ENCODE measurements at places on chromosomes 12 and 14.

DNA sequence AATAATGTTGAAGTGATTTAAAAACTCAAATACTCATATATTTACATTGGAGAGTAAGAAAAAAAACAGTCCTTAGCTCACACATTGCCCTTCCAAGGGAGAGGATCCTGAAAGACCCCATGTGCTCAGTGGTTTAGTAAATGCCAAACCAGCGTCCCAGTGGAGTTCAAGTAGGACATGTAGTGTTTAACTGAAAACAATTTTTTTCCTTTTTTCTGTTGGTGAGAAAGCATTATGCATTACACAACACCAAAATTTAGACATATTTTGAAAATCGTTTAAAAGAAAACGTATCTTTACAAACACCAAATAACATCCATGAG lies 33.6 kb downstream of the UBR7 start:
- no peak for DNase-seq

- no peak for DNase-seq
Observed at GRCh38 chr12:4734625-4735340, 14.6 kb downstream of the GALNT8 start.

- DNase-seq, result peak; percentile 82
Observed at GRCh38 chr14:29240066-29240465, 473.5 kb downstream of the FOXG1 start.

DNA sequence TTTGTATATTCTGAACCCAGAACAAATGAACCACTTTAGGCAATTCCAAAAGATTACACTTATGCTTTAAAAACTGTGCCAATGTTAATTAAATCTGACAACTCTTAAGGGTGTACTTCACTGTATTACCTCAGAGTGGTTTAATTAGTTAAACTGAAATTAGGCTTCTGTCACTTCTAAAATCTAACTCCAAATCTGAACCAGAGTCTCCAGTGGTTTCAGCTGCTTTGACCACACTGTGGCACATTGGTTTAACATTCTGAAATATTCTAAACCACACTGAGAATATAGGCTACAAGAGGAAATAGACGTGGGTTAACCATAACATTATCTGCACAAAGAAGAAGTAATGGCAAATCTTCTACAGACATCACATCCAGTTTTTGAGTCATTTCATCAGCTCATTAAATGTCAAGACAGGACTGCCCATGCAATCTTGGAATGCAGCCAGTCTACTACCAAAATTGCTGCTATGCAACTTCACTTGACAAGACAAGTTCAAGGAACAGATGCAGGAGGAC lies 94.8 kb downstream of the LRP6 start:
- peak; percentile 53 for DNase-seq

DNA sequence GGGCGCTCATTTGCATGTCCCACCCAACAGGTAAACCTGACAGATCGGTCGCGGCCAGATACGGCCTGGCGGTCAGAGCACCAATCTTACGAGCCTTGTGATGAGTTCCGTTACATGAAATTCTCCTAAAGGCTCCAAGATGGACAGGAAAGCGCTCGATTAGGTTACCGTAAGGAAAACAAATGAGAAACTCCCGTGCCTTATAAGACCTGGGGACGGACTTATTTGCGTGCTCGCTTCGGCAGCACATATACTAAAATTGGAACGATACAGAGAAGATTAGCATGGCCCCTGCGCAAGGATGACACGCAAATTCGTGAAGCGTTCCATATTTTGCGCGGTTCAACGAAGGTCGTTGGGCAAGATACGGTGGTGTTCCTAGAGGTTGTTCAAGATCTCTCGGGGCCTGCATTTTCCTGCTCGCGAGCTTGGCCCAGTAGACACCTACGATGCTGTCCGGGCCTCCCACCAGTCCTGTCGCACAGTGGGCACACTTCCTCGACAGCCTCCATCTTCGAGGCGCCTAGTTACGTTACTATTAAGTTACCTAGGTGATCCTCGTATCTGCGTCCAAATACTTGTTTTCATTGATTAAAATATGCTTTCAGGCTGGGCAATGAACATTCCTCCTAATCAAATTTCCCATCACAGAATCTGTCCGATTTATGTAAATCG lies at the start of gene RNU6-7:
RNU6-7 (plus strand) TSS at position 230 of the 675 bp plus-strand sequence.
- DNase-seq, result no peak

DNA sequence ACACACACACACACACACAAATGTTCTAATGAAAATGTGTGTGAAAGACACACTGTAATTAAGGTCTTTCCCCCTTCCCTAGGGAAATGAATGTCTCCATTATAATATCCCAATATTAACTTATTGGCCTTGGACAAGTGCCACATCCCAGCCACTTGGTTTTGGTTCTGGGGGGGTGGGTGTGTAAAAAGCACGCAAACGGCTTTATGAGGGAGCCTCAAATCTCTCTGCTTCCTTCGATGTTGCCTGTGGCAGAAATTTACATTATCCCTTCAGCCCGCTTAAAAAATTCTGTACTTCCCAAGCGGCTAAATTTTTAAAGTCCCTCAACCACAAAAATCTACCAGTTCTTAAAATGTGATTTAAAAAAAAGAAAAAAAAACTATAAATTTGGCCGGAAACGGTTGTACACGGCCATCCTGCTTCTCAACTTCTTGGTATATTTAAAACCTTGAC lies 432 bp downstream of the C14orf93 start:
- DNase-seq, result no peak

- DNase-seq, result no peak
Observed at GRCh38 chr12:56300644-56301464, 724 bp upstream of the CS start.

DNA sequence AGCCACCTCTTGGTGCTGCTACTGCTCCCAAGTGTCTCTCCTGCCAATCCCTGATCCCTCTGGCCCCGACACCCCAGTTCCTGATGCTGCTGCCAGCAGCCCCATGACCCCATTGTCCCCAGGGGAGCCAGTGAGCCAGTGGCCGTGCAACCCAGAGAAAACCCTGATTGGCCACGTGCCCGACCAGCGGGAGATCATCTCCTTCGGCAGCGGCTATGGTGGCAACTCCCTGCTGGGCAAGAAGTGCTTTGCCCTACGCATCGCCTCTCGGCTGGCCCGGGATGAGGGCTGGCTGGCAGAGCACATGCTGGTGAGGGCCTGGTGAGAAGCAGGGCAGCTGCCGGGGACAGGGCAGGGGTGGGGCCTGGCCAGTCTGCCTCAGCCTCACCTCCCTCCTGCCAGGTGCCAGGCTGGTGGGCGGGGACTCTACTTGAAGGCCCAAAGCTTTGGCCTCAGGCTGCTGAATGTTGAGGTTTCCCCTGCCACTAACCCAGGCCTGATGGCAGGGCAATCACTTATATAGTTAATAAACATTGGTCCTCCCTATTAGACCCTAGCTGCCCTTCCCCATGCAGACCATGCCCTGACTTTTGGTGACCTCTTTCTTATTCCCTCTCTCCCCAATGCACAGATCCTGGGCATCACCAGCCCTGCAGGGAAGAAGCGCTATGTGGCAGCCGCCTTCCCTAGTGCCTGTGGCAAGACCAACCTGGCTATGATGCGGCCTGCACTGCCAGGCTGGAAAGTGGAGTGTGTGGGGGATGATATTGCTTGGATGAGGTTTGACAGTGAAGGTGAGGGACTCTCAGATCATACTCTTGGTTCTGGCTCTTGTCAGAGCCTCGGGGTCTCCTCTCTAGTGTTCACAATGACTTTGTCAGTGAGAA lies 5.1 kb downstream of the PCK2 start:
- DNase-seq, result no peak

GRCh38 chr12:108345716-108346633 lies 6.9 kb upstream of the CMKLR1 start:
- DNase-seq, result no peak

DNA sequence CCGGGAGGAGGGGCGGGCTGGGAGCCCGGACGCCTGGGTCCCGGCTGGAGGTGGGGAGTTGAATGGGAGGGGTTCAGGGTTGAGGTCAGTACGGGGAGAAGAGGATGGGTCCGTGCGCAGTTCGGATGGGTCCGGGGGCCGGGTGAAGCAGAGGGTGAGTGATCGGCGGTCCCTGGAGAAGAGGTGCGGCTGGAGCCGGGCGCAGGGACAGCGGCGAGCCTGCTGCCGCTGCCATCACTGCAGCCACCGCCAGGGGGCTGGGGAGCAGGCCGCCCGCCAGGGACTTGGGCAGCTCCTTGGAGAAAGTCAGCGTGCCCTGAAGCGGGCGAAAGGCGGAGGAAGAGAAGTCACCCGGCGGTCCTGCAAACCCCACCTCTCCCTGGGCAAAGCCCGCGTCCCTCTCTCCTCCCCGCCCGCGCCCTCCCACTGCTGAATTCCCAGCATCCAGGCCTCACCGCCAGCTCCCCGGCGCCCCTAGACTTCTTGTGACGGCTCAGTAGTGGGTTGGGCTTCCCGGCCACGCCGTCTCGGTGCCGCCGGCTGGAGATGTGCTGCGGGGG lies 6.0 kb upstream of the GPR84 start:
- peak; percentile 83 for DNase-seq

DNA sequence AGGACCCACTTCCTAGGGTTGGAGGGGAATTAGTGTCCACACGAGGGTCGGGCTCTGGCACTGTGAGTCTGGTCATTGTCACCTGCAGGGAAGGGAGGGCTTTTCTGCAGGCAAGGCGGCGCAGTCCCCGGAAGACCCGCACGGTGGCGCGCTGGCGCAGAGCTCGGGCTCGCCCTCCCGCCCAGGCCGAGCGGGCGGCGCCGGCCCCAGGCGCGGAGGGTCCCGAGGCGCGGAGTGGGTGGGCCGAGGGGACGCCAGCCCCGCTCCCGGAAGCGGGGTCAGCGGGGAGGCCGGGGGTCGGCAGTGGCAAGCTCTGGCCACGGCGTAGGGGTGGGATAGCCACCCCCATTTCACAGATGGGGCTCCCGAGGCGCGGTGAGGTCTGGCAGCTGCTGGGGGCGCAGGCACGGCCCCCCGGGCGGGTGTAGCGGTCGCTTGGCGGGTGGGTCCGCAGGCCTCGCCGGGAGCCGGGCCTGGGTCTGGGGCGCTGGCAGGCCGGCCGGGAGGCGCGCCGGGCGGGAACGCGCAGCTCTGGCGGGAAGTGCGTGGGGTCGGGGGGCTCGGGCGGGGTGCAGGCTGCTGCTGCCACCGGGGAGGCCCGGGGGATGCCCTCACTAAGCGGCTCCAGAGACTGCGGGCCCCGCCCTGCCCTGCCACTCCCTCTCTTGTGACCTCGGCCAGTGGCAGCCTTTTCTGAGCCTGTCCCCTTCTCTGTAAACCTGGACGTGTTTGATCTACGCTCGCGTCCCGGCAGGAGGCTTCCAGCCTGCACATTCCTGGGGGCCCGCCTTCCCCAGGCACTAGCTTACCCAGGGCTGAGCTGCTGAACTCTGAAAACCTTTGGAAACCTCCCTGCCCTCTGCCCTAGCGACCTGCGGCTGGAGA lies 46.1 kb downstream of the CYP46A1 start:
- peak; percentile 46 for DNase-seq

- DNase-seq, result peak; percentile 78
Observed at GRCh38 chr12:91177381-91177780, 5.2 kb downstream of the DCN start.

DNA sequence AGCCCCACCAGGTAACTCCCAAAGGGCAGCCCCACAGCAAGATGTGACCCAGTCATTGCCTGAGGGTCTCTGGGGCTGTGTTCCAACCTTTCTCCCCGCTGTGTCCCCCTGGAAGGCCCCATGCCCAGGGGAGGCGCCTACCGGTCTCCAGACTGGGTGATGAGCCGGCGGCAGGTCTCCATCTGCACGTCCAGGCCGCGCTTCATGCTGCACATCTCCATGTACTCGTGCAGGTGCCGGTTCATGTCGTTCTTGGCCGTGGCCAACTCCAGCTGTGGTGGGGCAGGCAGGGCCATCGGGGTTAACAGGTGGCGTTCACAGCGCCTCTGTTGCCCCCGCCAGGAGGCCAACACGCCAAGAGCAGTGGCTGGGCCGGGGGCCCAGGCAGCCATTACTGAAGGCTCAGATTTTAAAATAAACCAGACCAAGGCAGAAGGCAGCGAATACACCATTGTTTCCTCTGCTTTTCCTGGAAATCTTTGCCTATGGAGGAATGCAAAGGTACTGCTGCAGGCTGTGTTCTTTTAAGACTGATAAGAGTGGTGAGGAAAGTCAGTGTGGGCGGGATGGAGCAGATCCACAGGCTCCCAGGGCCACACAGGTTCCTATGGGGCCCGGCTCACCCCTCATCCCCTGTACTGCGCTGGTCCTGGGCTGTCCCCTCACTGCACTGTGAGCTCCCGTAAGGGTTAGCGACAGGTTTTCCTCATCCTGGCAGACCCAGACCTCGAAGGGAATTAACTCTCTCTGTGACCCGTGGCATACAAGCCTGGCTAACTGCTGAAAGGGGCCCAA lies 7.3 kb downstream of the GAPDH start:
- no peak for DNase-seq

GRCh38 chr14:105409364-105409763 lies 10.3 kb upstream of the MTA1 start:
- no peak for DNase-seq

GRCh38 chr12:75848431-75848925 lies 183.1 kb downstream of the PHLDA1 start:
- no peak for DNase-seq

All from fibroblast of skin of back (primary cell).